Activated T-helper 1 cell treated with Interleukin-2 at 50 U/mL for 16 hours (primary cell): ENCODE measurements at places on chromosomes 5 and 9.

- no peak for DNase-seq
Measured at GRCh38 chr9:127541865-127542264, 70.2 kb upstream of the STXBP1 start.

DNA sequence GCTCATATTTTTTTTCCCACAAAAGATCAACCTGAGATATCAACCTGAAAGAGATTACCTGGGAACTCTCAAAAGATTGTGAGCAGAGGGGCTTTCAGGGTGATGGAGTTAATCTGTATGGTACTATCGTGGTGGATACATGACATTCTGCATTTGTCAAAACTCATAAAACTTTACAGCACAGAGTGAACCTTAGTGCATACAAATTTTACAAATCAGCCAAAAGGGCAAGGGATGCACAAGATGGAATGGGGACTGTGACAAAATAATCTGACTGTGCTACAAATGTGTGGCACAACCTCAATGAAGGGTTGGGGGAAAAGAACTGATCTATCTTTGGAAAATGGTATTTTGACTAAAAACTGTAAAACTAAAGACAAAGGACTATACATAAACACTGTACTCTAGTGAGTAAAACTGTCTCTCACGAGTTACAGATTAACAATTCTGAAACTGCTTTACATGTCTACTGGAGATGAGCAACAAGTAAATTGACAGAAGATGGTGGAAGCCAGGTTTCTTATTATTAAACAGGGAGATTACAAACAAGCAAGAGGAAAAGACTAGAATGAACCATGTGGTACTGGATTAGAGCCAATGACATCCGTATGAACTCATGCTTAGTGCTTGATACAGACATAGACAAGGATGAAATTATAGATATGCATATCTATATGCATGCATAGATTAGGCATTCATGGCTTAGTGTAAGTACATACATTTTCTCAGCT is 24.8 kb upstream of the RLN1 start:
- no peak for DNase-seq

DNA sequence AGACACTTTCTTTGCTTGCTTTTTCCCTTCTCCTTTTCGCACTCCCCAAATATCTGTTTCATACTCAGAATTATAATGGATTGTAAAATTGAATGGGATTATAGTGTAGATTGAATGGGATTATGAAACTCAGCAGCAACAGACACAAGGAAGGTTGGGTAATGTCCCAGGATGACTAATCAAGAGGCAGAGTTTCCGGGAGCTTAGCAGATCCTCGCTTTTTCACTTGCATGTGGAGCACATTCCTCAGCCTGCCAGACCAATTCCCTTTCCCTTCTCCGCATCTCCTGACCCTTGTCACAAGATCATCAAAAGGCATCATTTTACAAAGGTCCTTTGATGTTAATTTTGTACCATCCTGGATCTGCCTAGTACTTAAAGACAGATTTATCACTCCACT is 55.1 kb upstream of the SLC1A1 start:
- no peak for DNase-seq

DNA sequence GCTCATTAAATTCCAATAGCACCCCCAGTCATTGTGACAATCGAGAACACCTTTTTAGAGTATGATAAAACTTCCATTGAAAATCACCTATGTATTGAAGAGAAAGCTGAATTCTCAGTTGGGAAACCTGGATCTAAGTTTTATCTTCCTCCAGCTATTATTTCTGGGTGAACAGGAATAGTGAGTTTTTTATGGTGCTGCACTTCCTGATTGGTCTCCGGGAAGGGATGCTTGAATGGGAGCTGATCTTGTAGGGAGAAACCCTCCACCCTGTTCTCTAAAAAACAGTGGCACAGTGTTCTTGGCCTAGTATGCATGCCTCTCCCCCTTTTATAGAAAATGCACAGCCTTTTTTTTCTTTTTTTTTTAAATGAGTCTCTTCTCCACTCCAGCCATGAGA is 112.2 kb downstream of the ACTBL2 start:
- DNase-seq, result no peak

- DNase-seq, result no peak
Measured at GRCh38 chr9:19479874-19480273, 71.1 kb downstream of the ACER2 start.

DNA sequence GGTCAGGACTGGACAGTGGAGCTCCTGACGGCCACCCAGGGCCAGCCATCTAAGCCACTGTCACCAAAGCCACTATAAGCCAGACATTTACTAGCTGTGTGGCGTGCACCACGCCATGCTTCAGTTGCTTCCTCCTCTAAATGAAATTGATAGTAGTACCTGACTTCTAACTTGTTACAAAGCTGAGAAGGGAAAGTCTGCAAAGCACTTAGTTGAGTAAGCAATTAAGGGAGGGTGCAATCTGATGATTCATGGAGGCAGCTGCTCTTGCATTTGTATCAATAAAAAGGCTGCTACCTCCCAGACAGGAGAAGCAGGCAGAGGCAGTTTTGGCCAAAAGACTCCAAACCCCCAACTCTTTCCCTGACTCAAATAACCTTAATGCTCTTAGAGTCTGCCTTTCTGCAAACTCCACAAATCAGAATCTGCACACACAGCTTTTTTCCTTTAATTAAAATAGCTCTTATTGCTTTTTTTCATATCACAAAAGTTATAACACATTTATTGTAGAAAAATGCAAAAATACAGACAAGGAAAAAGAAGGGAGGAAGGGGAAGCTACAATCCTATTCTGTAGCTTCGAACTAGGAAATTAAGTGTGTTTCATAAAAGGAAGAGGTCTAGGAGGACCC is 19.3 kb upstream of the RAPGEF1 start:
- no peak for DNase-seq

- DNase-seq, result no peak
Measured at GRCh38 chr5:80516826-80517225, 28.9 kb downstream of the FAM151B start.

GRCh38 chr5:152349683-152350526 is 55.2 kb downstream of the NMUR2 start:
- DNase-seq, result no peak

DNA sequence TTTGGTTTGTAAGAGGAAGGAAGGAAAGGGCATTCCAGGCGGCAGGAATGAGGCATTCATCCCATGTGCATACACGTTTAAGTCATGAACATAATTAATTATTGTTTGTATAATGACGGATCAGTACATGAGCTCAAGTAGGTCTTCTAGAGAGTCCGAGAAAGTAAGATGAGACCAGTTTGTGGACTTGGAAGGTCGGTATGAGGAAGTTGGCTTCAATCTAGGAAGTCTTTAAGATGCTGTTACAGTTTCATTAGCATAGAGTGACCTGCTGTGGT is 2.1 kb downstream of the GTF3C4 start:
- no peak for DNase-seq

DNA sequence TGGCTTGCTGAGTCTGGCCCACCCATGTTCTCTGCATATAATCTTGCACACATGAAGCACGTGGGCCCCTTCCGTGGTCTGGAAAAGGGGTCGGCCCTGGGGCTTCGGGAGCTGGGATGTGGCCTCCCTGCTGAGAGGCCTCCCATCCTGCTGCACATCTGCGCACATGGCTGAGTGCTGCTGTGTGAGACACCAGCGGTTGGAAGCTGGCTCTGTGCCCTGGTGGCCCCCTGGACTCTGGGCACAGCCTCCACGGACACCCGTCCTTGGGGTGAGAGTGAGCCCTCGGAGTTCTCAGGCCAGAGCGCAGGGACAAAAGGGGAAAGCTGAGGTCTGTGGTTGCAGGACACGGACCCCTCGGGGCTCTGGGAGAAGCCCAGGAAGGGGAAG is 115.8 kb downstream of the RXRA start:
- DNase-seq, result no peak

- DNase-seq, result no peak
Measured at GRCh38 chr5:172733131-172733973, 37.6 kb downstream of the DUSP1 start.

- DNase-seq, result no peak
Measured at GRCh38 chr5:59956130-59956783, 62.7 kb upstream of the PDE4D start.

DNA sequence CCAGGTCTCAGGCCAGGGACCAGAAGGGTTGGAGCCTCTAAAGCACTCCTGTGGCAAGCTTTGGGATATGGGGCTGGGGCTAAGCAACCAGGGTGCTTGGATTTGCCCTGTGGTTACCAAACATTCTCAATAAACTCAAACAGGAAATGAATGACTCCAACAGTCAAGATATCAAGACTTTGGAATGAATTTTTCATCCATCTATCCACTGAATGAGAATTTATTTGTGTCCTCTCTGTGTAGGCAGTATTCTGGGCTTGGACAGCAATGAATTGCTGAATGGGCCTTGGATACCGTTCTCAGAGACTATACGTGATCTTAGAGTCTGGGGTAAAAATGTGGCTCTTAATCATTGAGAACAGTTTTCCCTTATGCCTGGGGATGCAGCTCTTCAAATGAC is 212.5 kb downstream of the DAB2IP start:
- no peak for DNase-seq

GRCh38 chr5:4815002-4815401 is 325.1 kb upstream of the ADAMTS16 start:
- DNase-seq, result no peak

- no peak for DNase-seq
Measured at GRCh38 chr9:120710110-120710981, 3.9 kb downstream of the MEGF9 start.

- DNase-seq, result no peak
Measured at GRCh38 chr9:12230708-12231107, 462.5 kb upstream of the TYRP1 start.

- DNase-seq, result no peak
Measured at GRCh38 chr5:87372705-87373104, 40.0 kb downstream of the CCNH start.

DNA sequence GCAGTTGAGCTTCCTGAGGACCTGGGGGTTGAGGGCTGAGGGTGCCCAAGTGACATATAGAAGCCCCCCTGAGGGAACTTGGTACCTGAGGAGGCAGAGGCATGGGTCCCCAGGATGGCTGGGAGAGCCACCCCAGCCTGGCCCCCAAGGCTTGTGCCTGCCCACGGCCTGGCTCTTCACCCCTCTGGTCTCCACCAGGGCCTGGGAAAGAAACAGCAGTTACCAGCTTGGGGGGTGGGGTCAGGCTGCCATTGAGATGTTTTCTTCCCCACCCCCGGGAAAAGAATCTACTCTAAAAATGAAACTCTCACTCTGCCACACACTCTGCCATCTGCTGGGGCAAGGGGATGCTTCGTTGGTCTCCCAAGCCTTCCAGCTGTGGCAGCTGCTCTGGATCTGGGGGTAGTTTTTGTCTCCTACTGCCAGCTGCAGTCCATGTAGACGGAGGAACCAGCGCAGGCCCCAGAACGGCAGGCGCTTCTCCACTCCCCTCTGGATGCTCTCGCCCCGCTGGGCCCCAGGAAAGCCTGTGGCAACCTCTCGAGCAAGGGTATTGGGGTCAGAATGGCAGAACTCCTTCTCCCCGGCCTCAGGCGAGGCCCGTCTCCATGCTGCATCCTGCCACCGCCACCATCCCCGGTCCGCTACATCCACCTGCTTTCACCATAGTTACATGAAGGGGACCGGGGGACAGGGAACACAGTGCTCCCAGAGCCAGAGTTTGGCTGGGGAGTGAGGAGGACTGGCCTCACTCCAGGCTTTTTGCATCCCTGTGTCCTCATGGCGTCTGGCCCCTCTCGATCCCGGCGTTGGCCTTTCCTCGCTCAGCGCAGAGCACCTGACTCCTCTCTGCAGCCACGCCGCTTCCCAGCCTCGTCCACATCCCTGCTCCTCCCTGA is 123.5 kb downstream of the DAB2IP start:
- DNase-seq, result no peak

DNA sequence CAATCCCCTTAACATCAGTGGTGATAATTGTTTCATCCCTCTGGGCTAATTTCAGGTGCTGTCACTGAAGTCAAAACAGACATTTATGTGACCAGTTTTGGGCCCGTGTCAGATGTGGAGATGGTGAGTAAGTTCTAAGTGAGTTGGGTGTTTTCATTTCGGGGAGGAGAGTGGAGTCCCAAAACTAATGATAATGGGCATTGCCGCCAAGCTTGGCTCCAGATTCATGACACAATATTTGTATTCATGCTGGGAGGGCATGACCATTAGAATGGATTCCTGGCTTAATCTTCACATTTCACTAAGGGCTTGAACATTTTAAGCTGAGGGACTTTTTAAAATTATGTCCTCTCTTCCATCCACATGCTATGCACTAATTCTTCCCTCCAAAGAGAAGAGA is 1.4 kb downstream of the GABRA6 start:
- DNase-seq, result no peak

- no peak for DNase-seq
Measured at GRCh38 chr9:127159325-127159801, 36.9 kb upstream of the ANGPTL2 start.
